ENCODE measurements at places on chromosomes 13 and 19.

GRCh38 chr13:73240193-73240592, 181.4 kb downstream of the KLF5 start:
- no peak for DNase-seq

DNA sequence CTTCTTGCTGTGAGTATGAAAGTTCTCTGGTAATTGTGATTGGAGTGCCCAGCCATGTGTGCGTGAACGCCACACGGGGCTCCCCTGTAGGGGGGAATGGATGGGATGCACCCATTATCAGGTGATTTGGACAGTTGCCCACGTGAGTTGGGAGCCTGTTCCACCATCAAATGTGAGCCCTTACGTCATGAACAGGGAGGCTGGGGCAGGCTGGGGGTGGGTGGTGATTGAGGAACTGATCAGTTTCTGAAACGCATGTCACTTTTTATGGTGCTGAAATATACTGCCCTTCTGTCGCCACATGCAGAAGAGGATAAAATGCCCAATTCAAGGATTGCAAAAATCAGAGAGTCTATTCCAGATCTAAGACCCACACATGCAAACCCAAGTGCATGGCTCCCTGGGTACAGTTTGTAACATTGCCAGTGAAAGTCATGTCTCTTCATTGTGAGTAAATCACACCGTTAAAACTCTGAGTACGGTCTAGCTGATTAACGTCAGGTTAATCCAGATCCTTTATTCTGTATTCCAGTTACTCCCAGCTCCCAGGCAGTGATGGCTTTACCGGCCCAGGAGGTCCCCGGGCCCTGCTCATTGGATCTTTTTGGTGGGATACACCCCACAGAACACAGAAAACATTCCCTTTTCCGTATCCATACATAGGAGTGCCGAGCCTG, 90.2 kb downstream of the RAB20 start:
- DNase-seq, result no peak

DNA sequence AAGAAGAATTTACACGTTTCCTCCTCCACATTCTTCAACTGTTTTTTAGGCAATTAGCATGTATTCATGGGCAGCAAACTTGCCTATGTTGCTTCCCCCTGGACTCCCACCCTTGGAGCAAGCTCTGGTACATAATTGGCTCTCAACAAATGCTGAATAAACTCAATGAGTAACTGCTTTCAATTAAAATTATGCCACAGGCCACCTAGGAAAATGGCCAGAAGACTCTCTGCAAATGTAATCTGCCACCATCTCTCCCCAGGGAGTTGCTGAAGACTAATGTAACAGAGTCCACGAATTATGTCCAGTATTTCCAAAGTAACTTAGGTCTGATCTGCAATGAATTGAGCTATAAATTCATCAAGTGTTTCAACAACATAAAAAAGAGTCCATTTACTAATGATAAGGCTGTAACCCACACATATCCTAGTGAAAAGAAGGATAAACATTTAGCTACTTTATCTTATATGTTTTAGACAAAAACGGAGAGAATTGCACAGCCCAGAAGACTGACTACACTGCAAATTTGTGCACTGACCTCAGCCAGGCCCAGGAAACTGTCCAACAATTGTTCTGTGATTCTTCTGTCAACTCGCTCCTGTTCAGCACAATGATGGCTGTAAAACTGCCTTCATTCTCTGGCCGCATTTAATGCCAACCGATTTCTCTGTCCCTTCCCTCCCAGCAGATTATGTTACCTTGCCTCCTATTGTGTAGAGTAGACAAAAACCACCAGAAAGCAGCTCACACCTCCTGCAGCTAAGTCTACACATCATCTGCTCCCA, 808.6 kb upstream of the ARGLU1 start:
- DNase-seq, result no peak

DNA sequence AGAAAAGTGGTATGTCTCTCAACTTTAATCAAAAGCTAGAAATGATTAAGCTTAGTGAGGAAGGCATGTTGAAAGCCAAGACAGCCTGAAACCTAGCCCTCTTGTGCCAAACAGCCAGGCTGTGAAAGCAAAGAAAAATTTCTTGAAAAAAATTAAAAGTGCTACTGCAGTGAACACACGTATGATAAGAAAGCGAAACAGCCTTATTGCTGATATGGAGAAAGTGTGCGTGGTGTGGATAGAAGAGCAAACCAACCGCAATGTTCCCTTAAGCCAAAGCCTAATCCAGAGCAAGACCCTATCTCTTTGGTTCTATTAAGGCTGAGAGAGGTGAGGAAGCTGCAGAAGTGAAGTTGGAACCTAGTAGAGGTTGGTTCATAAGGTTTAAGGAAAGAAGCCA, 96.4 kb downstream of the ZDHHC20 start:
- no peak for DNase-seq

GRCh38 chr13:101415358-101416174, 742 bp downstream of the NALCN start:
- DNase-seq, result no peak

- no peak for DNase-seq
These were observed 12.3 kb downstream of the ATP8B3 start for GRCh38 chr19:1799695-1800342.

- DNase-seq, result no peak
These were observed 115.0 kb downstream of the RAB20 start for GRCh38 chr13:110446575-110446890.

- DNase-seq, result no peak
These were observed 48.3 kb downstream of the DNM2 start for GRCh38 chr19:10766049-10766623.

DNA sequence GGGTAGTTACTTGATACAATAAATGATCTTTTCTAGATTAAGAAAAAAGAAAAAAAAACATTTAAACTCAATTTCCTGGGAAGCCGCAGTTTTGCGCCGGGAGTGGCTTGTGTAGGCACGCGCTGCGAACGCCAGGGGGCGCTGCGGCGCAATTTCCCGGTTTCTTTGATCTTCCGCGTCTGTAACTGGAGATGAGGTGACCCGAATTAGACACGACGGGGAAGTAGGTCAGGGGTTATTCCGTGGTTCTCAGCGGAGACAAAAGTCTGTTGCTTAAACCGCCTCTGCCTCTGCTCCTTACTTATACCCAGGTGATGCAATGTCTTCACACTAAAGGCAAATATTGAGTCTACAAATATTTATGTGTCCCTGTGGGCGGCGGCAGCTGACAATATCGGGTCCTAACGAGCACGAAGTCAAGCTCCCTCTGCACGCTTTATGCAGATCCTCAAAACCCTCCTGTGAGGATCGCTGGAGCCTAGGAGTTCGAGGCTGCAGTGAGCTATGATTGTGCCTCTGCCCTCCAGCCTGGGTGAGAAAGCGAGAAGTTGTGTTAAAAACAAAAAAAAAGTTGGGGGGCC, 15.2 kb downstream of the STXBP2 start:
- DNase-seq, result peak; percentile 53

DNA sequence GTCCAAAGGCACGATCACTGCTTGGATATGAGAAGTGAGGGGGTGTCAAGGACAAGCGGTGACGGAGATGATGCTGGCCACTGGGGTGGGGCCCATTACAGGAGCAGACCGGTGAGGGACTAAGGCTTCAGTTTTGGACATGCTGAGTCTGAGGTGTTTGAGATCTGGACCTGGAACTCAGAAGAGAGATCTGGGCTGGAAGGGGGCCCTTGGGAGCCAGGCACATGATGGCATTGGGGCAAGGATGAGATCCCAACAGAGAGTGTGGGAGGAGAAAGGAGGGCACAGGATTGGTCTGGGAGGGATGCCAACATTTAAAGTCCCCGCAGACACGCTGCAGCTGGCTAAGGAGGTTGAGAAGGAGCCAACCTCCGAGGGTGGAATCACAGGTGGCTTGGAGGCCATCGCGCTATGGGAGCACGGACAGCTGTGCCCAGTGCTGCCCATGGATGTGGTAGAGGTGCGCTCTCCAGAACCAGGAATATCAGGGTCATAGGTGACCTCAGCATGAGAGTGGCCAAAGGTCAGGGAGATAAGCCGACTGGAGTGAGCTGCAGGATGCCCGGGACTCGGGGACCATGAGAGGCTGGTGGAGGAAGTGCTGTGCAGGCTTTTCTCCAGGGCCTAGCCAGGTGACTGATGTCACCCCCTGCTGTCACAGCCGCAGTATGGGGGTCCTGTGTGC, 21.8 kb downstream of the DHRS12 start:
- no peak for DNase-seq

GRCh38 chr13:45799451-45799850, 52.1 kb downstream of the SIAH3 start:
- no peak for DNase-seq

DNA sequence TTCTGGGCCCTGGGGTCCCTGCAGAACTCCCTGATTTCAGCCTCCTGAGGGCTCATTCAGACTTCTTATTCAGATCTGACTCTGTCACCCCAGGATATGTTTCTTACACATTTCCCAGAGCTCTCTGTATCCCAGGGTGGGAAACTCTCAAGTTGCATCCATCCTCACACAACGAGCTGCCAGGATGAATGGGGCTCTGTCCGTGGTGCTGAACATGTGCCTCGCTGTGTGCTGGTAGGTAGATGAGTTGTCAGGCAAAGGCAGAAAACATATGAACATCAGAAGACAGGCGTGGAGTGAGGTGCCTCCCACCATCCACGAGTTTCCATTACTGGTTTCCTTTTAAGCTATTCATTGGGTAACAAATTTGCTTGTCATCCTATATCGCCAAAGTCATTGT, 11.4 kb upstream of the IGFL1 start:
- DNase-seq, result no peak

DNA sequence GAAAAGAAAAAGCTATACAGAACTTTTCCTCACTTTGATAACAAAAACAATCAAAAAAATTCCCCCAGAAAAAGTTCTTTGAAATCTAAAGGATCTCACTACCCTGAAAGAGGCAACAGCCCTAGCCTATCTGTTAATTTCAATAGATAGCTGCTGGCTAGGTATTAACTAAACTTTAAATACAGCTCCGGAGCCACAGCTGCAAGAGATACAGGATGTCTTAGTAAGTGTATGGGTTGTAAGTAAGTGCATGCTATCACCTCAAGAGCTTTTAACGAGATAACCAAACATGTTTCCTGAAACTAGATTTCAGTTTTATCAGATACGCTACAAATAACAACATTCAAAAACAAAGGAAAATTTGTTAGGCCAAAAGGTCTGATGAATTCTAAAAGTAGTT, 148.4 kb downstream of the KLF12 start:
- no peak for DNase-seq

DNA sequence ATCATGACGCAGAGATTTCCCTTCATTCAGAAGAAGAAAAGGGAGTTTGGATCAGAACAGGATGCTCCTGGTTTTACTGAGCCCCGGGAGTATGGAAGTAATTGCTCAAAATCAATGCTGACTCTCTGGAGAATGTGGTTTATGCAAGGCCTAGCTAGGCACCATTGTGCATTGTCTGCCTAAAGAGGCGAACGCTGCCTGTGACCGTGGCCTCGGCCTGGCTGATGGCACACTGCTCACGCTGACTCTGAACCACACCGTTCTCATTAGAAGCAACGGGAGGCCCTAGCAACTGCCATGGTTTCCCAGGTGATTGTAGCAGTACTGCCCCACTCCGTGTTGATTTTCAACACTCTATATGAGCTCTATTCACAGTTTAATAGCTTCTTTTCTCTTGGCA, 41.7 kb upstream of the UBL3 start:
- no peak for DNase-seq

GRCh38 chr19:33402421-33403220, 29.1 kb downstream of the CEBPG start:
- no peak for DNase-seq

DNA sequence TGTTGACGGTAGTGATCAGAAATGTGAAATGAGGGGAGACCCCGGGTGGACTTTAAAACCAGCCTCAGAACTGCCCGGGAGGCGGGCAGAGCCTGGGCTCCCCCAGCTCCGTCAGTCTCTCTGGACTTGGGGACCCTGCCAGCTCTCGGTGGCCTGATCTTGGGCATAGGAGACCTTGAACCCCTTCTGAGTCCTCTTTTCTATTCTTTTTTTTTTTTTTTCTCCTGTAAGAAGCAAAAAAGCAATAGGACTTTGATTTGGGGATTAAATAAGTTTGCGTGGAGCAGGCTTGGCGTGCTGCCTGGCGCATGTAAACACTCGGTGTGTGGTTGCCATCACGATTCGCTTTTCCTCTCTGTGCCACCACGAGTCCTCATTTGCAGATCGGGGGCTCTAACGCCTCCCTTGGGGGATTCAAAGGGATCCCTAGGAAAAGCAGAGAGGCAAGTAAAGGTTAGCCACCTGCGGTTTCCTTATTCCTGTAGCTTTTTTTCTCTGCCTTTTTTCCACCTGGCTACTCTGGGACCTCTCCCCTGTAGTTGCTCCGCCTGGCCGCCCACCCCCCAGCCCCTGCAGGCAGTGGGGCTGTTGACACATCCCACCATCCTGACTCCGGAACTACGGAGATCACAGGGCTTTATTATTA, 1.3 kb downstream of the SAFB start:
- DNase-seq, result no peak

GRCh38 chr13:31267126-31267784, 67.5 kb downstream of the B3GLCT start:
- no peak for DNase-seq

GRCh38 chr13:70448820-70449219, 340.6 kb upstream of the KLHL1 start:
- DNase-seq, result no peak

GRCh38 chr13:111043575-111043982, 71.5 kb upstream of the ARHGEF7 start:
- DNase-seq, result peak; percentile 51

- no peak for DNase-seq
These were observed 10.1 kb upstream of the PRKD2 start for GRCh38 chr19:46726971-46727501.

DNA sequence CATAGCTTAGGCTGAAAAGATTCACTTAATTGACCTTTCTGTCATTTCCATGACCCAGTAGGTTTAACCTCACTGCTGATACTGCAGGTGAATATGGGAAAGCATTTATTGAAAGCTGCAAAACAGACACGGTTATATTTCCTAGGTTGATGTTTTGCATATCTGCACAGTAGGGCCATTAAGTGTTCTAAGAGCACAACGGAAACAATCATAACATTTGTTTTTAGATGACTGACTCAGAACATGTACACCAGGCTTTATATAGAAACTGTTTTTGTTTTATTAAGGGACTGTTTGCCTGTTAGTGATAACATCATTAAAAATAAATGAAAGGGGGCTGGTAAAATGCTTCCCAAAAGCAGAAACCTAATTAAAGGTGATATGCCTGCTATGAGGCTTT, 367.8 kb downstream of the DACH1 start:
- DNase-seq, result no peak

All from RCC 7860 (cell line).